ENCODE measurements at places on chromosomes 6 and 20.
A peak's percentile ranks its signal among the peaks of the same experiment; 100 is the strongest.

- DNase-seq, result no peak
Observed at GRCh38 chr20:61881416-61881815, 184.3 kb downstream of the TAF4 start.

DNA sequence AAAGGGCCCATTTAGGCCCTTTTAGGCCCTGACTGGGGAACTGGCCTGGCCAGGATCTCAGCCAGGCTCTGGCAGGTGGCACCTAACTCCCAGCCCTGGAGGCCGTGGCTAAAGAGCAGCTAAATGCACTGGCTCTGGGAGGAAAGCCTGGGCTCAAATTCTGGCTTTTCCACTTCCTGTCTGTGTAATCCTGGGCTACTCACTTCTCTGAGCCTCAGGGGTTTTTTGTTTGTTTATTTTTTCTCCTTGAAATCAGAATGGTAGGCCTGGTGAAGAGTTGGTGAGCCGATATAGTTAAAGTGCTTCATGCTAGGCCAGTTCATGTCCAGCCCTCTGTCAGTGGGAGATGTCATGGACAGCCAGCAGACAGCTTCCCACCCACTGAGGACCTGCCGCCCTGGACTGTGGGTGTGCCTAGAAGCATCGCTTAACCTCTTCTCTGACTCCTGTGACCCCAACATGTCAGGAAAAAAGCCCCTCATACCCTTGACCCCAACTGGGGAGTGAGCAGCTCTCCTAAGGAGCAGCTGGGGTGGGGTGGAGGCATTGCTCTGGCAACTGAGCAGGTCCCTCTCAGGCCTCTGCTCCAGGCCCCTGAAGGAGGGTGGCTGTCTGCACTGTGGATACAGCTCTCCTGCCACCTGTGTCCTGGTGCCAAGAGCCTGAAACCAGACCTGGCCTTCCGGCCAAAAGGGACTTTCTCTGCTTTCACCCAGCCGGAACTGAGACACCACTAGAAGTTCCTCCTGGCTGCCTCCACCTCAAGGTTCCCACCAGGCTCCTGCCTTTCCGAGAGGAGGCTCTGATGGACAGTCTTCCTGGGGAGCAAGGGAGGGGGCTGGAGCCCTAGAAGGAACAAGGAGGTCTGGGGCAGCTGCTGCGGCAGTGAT, 57.2 kb upstream of the MYL9 start:
- DNase-seq, result no peak

GRCh38 chr6:108453601-108454185, 107.0 kb upstream of the FOXO3 start:
- no peak for DNase-seq

- no peak for DNase-seq
Observed at GRCh38 chr6:72783666-72784065, 161.8 kb downstream of the KCNQ5 start.

DNA sequence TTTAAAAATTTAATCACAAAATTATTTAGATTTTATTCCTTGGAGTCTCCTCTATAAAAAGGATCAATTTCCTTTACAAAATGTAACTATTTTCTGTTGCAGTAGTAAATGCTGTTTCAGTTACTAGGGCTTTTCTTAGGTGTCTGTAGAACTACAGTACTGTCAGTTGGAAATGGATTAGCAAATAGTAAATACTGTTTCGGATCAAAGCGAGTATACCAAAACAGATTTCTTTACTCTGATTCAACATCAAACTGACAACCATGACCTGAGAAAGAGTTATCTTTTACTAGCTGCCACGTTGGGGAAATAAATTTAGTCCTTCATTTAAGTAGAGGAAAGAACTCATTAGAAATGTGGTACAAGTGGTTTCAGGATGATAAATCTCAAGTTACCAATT, 172.5 kb downstream of the HS3ST5 start:
- no peak for DNase-seq

DNA sequence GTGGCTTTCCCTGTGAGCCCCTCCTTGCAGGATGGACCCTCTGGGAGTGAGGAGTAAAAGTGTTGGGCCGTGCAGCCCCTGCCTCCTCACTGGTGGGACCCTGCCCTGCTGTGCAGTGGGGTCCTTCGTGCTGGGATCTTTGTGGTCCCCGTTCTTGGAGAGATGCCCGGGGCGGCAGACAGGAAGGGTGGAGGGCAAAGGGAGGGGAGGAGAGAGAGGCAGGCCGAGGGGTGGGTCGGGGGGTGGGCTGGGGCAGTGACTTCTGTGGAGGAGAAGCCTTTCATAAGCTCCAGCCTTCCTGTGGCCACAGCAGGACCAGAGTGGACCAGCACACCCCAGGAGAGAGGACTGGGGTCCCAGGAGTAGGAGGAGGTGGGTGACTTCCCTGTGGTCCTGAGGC, at the start of gene COL20A1:
Gene COL20A1 (plus strand): TSS at position 283 of the 400 bp plus-strand sequence. CDS start 1,922 bp downstream, outside the sequence.
- no peak for DNase-seq

GRCh38 chr6:127343809-127344659, 625 bp upstream of the ECHDC1 start:
- DNase-seq, result peak; percentile 5

GRCh38 chr6:166907373-166907841, 48.9 kb downstream of the RNASET2 start:
- DNase-seq, result peak; percentile 8

DNA sequence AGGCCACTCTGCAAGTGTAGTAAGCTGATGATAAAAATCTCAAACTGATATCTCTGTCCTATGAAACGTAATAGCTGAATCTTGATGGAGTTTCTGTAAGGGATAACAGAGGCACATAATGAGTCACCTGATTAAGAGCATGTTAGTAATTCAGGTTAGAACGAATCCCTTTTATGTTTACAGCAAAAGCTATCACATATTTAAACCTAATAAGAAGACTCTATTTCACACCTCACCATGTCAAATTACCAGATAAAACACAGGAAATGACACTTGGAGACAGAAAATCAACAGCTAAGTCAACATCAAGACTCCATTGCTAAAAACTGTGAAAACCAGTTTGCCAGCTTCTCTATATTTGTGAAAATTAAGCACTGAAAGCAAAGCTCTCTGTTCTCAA, 11.8 kb downstream of the CST7 start:
- DNase-seq, result peak; percentile 79

GRCh38 chr6:41427642-41428335, 92.4 kb downstream of the NCR2 start:
- DNase-seq, result no peak

DNA sequence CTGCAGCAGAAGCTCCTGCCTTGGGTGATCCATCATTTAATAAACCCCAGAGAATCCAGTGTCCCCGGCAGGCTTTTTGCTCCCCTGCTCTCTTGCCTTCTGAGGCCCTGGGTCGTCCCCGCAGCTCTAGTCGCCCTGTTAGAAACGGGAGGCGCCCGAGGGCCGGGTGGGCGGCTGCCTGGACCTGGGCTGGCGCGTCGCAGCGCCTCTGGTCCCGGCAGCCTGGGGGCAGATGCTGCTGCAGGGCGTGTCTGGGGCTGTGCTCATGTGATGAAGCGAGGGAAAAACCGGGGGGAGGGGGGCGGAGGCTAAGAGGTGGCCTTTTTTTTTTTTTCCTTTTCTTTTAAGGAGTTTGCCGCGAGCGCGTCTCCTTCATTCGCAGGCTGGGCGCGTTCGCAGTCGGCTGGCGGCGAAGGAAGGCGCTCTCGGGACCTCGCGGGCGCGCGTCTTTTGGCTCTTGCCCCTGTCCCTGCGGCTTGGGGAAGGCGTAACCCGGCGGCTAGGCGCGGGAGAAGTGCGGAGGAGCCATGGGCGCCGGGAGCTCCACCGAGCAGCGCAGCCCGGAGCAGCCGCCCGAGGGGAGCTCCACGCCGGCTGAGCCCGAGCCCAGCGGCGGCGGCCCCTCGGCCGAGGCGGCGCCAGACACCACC, 394 bp downstream of the AKAP12 start:
- DNase-seq, result no peak

DNA sequence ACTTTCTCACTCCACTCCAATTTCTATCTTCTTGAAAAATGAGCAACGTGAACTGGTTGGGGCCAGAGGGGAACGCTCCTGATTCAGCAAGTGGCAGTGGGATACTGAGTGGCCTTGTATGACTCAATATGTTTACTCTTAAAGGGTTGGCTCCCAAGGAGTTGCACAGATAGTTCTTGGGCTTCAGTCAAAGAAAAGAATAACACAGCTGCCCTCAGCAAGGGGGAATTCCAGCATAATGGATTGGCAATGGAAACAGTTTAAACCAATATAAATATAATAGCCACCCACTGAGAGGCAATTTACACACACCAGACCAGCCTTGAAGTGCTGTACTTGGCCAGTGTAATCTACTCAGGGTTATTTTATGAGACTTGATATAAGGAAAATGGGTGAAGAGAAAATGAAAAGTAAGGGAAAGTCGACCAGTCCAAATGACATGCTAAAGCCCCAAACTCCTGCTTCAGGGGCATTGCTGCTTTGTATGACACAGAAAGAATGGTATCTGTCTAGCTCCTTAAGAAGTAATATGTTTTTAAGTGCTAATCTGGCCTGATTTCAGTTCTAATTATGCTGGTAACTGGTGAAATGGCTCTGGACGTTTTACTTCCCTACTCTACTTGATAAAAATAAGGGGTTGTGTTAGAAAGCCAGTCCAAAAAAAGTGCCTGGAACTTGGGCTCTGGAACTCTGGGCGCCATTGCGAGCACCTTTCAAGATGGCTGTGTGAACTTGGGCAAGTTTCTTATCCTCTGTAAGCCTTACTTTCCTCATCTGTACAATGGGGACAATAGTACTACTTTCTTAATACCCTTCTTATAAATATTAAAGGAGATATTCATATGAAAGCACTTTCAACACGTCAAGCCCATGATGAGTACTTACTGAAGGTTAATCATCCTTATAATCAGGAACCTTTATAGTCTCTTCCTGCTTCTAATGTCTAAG, 712.9 kb upstream of the MAP3K7 start:
- DNase-seq, result no peak

- no peak for DNase-seq
Observed at GRCh38 chr6:137008204-137008603, 36.6 kb downstream of the IL20RA start.

- DNase-seq, result no peak
Observed at GRCh38 chr6:124999105-124999764, 37.0 kb downstream of the RNF217 start.

DNA sequence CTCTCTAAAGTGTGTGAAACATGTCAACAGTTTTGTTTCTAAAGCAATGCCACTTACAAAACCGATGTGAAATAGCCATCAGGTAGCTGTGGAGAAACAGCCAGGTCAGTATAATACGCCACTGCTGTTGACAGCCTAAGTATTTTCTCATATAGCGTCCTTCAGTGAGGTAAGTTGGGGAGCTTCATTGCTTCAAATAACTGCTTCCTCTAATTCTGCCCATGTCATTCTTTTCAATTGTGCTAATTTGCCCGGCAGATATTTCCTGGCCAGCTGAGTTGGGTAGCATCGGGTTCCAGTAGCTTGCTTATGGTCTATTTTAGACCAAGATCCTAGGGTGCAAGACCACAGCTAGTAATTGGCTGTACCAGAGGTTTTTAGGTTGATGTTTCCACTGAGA, 2.1 kb upstream of the ARMC2 start:
- DNase-seq, result no peak

GRCh38 chr20:2871111-2871465, 2.2 kb upstream of the PTPRA start:
- no peak for DNase-seq

DNA sequence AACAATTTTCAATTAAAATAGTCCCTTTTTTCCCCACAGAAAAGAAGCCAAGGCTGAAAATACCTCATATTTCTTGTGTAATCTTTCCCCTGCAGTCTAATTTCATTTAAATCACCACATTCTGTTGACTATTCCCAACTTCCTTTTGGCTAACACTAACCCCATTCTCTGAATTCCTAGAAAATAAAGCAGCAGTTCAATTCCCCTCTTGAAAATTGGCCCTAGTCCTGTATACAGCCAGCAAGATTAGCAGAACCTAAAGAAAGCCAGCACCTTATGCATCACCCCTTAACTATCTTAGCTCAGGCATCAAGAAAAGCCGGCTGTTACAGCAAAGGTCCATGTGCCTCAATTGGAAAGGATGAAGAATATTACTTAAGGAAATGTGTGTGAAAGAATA, 69.7 kb downstream of the MDN1 start:
- DNase-seq, result no peak

DNA sequence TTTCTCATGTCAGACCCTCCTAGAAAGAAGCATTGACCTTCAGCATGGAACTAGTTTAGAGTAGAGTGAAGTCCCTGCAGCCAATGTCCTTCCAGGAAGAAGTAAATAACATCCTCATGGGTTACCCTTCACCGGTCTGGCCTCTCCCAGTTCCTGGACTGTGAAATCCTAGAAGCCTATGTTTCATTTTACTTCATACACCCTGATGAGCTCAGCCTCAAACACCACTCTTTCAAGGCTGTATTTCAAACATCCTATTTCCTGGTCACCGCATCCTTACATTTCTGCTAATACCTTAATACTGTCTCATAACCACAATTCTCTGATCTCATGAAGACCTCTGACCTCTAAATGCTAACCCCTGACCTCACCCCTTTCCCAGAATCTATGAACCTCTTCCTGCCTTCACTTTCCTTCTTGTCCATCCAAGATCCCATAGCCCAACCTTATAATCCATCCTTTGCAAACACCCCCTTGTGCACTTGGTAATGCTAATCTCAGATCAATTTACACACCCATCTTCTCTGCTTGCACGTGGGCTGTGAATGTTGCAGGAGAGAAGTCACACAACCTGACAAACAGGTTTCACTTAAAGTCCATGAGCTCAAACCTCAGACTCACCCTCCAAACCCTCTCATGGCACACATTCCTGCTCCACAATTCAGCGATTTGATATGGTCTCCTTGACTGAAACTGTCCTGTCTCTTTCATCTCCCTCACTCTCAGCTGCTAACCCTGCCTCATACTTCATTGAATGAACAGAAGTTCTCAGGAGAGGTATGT, 30.2 kb downstream of the SLC2A10 start:
- DNase-seq, result no peak

GRCh38 chr6:170182781-170183120, 108.1 kb downstream of the DLL1 start:
- DNase-seq, result no peak

DNA sequence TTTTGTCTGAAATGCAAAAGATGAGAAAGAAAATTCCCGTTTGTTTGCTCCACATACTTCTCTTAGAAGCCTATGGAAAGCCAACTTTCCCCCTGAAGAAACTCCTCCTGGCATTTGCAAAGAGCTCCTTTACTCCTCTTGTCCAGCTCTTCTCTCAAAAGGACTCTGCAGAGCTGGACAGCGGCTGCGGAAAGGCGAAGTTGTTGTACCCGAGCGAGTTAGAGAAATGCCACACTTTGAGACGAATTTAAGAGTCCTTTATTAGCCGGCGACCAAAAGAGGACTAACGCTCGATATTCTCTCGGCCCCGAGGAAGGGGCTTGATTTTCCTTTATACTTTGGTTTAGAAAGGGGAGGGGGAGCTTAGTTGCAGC, 157.8 kb downstream of the TRIM27 start:
- no peak for DNase-seq

- DNase-seq, result no peak
Observed at GRCh38 chr6:4817551-4817950, 41.3 kb downstream of the CDYL start.
